Dermis lymphatic vessel endothelial cell (primary cell): ENCODE measurements at places on chromosomes 1 and 21. TPM values are rescaled to one million over a fixed set of nuclear protein-coding genes. Genes with fewer than 3 reads are reported as not detected.

WNT3A gene
- total RNA-seq = not detected in 2 replicates

TTC13 gene
- total RNA-seq = 6.2 and 6.3 TPM in 2 replicates

THEM5 gene
- total RNA-seq = 0.33 and 0.34 TPM in 2 replicates

CD1B gene
- total RNA-seq = not detected in 2 replicates

FBLIM1 gene
- 85.3 and 96.4 TPM in 2 replicates for total RNA-seq

UHMK1 gene
- total RNA-seq = 50.1 and 58.8 TPM in 2 replicates

PROK1 gene
- not detected in 2 replicates for total RNA-seq

SLC1A7 gene
- not detected in 2 replicates for total RNA-seq

OR2G6 gene
- total RNA-seq = not detected in 2 replicates

CLCA4 gene
- total RNA-seq = not detected in 2 replicates

LELP1 gene
- total RNA-seq = not detected in 2 replicates

OR2T35 gene
- total RNA-seq = not detected in 2 replicates

OR6K3 gene
- not detected in 2 replicates for total RNA-seq

S100A2 gene
- 0.86 and 0.98 TPM in 2 replicates for total RNA-seq

PTPN14 gene
- total RNA-seq = 62.7 and 66.8 TPM in 2 replicates

B4GALT2 gene
- 35.9 and 39.6 TPM in 2 replicates for total RNA-seq

NR5A2 gene
- 1.8 and 2.5 TPM in 2 replicates for total RNA-seq

S100A3 gene
- 0.26 and 1.3 TPM in 2 replicates for total RNA-seq

CD1D gene
- 0.11 and 0.17 TPM in 2 replicates for total RNA-seq

TTC24 gene
- total RNA-seq = not detected in 2 replicates
